ENCODE measurements at places on chromosomes 16 and 17.

DNA sequence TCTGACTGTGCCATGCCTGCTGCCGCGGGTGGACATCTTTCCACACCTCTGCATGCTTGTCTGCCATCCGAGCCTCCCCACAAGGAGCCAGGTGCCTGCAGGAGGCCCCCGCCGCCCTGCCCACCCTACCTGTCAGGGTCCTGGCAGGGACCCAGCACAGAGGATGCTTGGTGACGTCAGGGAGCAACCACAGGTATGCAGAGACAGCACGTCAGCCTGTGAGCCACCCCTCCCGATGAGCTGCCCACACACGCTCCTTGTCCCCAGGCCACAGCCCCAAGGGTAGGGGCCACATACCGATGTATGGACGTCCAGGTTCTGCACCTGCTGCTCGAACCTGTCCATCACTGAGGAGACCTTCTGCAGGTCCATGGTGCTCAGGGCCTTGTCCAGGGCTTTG lies 10.6 kb downstream of the CHMP1A start:
- no peak for DNase-seq

GRCh38 chr16:83453977-83454376 lies 353.8 kb upstream of the HSBP1 start:
- no peak for DNase-seq

DNA sequence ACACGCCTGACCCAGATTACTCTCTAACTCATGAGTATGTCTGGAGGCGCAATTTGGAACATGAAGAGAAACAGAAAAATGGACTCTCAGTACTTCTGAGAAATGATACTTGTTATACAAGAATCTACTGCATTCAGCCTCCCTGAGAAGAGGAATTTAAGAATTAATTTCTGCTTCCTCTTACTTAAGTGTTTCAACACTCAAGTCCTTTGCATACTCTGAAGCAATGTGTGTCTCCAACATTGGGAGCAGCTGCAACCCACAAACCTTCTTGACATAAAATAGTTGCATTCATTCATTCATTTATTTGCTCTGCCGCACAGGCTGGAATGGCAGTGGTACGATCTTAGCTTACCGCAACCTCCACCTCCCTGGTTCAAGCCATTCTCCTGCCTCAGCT lies 199.8 kb downstream of the NPIPA7 start:
- no peak for DNase-seq

- DNase-seq = peak; percentile 46
These were observed 42.4 kb upstream of the ZNF629 start for GRCh38 chr16:30829130-30830071.

DNA sequence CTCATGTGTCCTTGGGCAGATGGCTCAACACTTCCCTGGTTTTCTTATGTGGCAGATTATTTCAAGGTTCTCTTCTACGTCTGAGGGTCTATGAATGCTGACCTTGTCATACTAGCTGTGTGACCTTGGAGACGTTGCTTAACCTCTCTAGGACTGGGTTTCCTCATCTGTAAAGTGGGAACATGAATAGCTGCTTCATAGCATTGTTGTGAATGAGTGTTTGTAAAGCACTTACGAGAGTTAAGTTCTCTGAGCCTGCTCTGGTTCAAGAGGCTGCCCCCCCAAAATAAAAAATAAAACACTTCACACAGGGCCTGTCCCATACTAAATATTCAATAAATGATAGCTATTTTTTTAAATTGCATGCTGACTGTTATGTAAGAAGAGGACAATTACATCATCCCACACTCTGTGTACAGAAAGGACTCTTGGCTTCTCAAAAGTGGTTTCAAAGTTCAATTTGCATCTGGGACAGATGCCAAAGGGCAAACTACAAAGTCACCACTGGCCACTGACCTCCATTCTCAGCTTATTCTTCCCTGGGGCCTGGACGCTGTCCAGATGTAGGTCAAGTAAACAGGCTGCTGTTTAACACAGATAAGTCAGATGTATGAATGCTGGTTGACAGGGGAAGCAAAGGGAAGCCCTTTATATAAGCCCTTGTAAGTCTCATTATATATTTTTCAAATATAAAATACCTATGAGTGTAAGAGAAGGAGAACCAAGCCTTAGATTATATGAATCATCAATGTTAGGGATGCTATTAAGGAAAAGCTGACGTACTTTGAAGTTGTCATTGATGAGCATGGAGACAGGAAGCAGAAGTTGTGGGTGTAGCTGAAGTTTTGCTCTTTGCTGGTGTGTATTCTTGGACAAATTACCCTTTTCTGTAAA lies 15.4 kb upstream of the NDEL1 start:
- peak; percentile 72 for DNase-seq

All from hepatocyte (in vitro differentiated cells).